ENCODE measurements at places on chromosomes 7 and 10.

GRCh38 chr10:121157998-121158397, 306.8 kb downstream of the WDR11 start:
- no peak for DNase-seq
- peaks cover 10% of the 10 kb centered on the region for H3K4me1 ChIP-seq
- no peaks in the 10 kb centered on the region for H3K36me3 ChIP-seq
- H3K27ac ChIP-seq, result no peak overlapping the region

DNA sequence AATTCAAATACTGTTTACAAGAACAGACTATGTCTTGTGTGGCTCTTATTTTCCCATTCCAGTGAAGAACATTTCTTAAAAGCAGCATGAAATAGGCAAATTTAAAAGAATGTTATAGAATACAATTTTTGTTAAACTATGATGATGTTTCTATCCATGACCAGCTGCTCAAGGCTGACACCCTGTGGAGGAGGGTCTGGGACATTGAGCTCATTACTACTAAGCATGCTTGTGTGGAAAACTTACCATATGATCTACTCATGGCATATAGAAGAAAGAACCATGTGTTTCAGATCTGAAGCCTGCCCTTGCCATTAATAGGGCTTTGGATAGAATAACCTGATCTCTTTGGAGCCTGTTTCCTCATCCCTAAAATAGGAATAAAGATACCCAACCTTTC, 125.0 kb downstream of the FOXP2 start:
- no peak overlapping the region for H3K4me3 ChIP-seq
- no peak overlapping the region for H3K27ac ChIP-seq
- H3K4me1 ChIP-seq, result no peaks in the 10 kb centered on the region
- DNase-seq, result no peak

DNA sequence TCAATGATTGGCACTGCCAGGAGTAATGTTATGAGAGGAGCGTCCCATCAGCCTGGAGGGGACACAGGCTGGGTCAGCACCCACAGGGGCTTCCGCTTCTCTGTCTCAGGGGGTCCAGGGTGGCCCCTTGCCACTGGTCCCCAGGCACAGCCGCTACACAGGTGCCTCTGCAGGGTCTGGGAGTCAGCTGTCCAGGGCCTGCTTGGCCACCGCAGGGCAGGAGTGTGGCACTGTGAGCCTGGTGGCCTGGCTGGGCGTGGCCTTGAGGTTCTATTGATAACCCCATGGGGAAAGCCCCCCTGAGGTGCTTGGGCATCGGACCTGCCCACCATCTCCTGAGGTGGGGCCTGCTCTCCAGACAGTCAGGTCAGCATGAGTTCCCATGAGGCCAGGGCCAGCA, 136.6 kb downstream of the LHPP start:
- H3K36me3 ChIP-seq, result no peaks in the 10 kb centered on the region
- no peak overlapping the region for H3K4me3 ChIP-seq
- no peak for DNase-seq
- no peak overlapping the region for H3K27ac ChIP-seq

- peak; percentile 48 for DNase-seq
- H3K27ac ChIP-seq, result no peak overlapping the region
- H3K36me3 ChIP-seq, result no peaks in the 10 kb centered on the region
- H3K27me3 ChIP-seq, result no peaks in the 10 kb centered on the region
- no peaks in the 10 kb centered on the region for H3K4me1 ChIP-seq
Observed at GRCh38 chr7:135414850-135415439, 95.0 kb downstream of the CNOT4 start.

DNA sequence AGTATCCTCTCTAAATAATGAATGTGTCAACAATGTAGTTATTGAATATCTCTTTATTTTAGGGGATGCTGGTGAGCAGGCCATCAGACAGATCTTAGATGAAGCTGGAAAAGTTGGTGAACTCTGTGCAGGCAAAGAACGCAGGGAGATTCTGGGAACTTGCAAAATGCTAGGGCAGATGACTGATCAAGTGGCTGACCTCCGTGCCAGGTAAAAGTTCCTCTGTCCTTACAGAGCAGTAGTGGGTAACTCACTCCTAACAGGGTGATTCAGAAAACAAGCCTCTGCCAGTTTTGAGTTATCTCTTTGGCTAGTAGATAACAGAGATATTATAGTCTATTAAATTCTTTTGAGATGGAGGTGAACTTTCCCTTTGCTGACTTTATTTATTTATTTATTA, 67.3 kb downstream of the AP3M1 start:
- peaks cover 29% of the 10 kb centered on the region for H3K4me1 ChIP-seq
- H3K4me3 ChIP-seq, result no peak overlapping the region
- H3K36me3 ChIP-seq, result peaks cover 83% of the 10 kb centered on the region
- H3K27me3 ChIP-seq, result no peaks in the 10 kb centered on the region

DNA sequence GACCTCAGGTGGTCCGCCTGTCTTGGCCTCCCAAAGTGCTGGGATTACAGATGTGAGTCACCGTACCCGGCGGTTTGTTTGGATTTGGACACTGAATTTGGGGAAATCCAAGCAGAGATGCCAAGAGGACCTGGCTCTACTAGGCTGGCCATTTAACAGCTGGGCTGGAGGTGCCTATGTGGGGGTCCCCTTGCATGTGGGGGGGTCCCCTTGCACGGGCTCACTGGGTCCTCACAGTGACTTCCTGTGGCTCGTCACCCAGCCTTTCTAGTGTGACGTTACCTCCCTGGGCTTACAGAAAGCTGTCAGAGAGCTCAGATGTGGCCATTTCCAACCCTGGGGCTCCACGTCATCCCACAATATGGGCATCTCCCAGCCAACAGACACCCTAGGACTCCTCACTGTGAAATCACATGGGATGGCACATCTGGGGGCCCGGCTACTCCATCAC, 49.3 kb upstream of the GNA12 start:
- peak; percentile 60 for DNase-seq
- no peak overlapping the region for H3K27ac ChIP-seq
- peaks cover 13% of the 10 kb centered on the region for H3K4me1 ChIP-seq
- no peaks in the 10 kb centered on the region for H3K36me3 ChIP-seq
- H3K27me3 ChIP-seq, result no peaks in the 10 kb centered on the region
- H3K4me3 ChIP-seq, result no peak overlapping the region

DNA sequence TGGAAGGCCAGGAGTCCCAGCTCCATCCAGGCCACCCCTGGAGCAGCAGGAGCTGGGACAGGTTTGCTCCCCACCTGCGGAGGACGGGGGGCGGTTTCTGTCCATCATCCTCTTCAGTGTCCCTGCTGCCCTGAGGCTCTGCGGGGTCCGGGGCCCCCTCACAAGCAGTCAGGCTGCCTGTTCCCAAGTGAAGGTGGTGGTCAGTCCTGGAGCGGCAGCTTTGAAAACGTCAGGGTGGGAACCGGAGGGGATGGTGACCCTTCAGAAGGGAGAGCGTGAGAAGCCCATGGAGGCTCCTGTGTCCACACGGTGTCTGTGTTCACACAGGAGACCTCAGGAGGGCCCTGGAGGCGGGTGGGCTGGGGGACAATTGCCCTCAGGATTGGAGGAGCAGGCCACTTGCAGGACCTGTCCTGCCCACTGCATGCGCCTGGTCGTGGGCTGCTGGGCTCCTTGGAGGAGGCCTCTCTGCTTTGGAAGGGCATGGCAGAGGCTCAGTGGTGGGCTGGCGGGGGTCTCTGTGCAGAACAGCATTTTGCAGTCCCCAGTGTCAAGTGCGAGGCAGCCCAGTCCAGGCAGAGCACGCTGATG, 49.3 kb upstream of the INPP5A start:
- no peak overlapping the region for H3K27ac ChIP-seq
- H3K27me3 ChIP-seq, result no peaks in the 10 kb centered on the region
- H3K4me3 ChIP-seq, result no peak overlapping the region
- H3K36me3 ChIP-seq, result no peaks in the 10 kb centered on the region
- no peak for DNase-seq

- no peak overlapping the region for H3K27ac ChIP-seq
- no peaks in the 10 kb centered on the region for H3K36me3 ChIP-seq
- H3K27me3 ChIP-seq, result no peaks in the 10 kb centered on the region
- no peaks in the 10 kb centered on the region for H3K4me1 ChIP-seq
Observed at GRCh38 chr10:85795460-85795859, 571.1 kb downstream of the GRID1 start.

DNA sequence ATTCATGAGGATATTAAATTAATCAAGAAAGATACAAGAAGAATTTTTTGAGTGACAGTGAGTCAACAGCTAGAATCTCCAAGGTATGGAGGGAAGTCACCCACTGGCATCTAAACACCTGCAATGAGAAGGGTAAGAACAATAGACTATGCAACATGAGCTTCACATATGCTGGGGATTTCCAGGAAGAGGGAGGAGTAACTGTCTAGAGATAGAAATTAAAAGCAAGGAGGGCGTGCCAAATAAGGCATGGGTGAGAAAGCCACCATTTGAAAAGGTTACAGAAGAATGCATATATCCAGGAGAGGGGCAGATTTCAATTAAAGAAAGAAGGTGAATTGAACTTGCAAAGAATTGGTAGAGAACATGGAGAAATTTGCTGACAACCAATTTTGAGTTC, 365.7 kb downstream of the GPR37 start:
- no peak for DNase-seq
- no peaks in the 10 kb centered on the region for H3K27me3 ChIP-seq
- no peak overlapping the region for H3K27ac ChIP-seq

GRCh38 chr7:2698581-2699288, 10.7 kb downstream of the AMZ1 start:
- no peaks in the 10 kb centered on the region for H3K36me3 ChIP-seq
- no peaks in the 10 kb centered on the region for H3K27me3 ChIP-seq
- DNase-seq, result no peak
- H3K4me1 ChIP-seq, result no peaks in the 10 kb centered on the region
- no peak overlapping the region for H3K27ac ChIP-seq
- no peak overlapping the region for H3K4me3 ChIP-seq

Data from SJSA1 (cell line).